ENCODE measurements at places on chromosomes 7 and 10.

- DNase-seq, result no peak
These were observed 6.7 kb upstream of the COA1 start for GRCh38 chr7:43735802-43736603.

- no peak for DNase-seq
These were observed 20.0 kb upstream of the CAPZA2 start for GRCh38 chr7:116842371-116842770.

DNA sequence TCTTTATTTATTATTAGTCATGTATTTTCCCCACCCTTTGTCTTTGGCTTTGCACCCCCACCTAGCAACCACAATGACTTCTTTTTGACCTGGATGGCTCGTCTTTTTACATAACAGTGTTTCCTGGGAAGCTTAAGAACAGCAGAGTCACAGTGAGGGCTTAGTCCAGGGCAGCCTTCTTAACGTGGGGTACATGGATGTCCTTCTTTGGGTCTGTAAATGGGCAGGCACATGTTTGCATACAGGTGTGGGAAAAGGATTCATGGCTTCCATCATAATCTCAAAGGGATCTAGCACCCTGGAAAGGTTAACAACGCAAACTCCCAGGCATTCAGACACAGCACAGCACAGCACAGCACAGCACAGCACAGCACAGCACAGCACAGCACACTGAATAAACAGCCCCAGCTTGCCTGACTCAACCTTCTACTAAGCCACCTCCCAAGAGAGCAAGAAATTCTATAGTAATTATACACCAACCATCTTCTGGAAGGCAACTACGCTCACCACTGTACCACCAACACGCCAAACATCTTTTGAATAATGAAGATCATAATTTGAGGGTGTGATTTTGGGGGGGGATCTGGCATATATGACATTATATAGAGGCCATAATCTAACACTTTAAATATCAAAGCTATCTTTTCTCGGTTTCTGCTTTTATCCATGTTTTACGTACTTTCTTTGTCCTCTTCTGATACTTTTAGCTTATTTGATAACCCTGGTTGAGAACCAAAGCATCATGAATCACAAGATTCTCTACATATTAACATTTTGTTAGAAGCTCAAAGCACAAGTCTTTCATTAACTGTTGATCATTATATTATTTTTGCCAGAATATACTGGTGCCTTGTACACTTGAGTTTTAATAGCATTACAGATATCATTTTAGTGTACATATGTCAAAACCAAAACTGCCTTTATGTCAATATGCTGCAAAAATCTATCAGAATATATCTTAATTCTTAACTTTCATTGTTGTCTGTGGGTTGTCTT lies 177.2 kb upstream of the KLF14 start:
- DNase-seq, result no peak

GRCh38 chr7:42617071-42617765 lies 294.7 kb downstream of the C7orf25 start:
- DNase-seq, result no peak

Measured in foreskin fibroblast (primary cell).